ENCODE measurements at places on chromosomes 13 and 19.

GRCh38 chr13:38535261-38535660, 151.6 kb upstream of the FREM2 start:
- no peak for DNase-seq

GRCh38 chr13:44867825-44868224, 121.4 kb downstream of the NUFIP1 start:
- DNase-seq: no peak

GRCh38 chr19:4089400-4089908, 22.8 kb upstream of the ZBTB7A start:
- no peak for DNase-seq

DNA sequence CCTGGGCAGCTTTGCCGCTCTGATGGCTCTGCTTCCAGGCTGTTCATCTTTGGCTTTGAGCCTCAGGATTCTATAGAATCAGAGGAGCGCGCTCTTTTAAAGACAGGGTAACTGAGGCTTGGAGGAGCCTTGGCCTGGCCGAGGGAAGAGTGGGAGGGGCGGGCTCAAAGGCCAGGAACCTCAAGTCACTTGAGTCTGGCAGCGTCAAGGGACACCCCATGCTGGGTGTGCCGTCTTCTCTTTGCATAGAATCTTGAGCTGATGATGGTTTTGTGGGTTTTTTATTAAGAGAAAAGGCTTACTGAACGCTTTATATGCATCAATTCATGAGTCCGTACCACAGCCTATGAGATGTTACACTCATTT, 1.1 kb downstream of the PGLS start:
- no peak for DNase-seq

- DNase-seq: no peak
Observed at GRCh38 chr19:29505097-29505824, 20.5 kb upstream of the VSTM2B start.

- no peak for DNase-seq
Observed at GRCh38 chr19:40872209-40872608, 9.8 kb downstream of the CYP2A7 start.

GRCh38 chr19:12788682-12789097, 2.6 kb upstream of the JUNB start:
- DNase-seq: peak; percentile 47
